ENCODE measurements at places on chromosomes 13 and 19.

- no peak for DNase-seq
These were observed 73.9 kb upstream of the SLC10A2 start for GRCh38 chr13:103140001-103140671.

GRCh38 chr19:15253513-15253912 lies 21.3 kb upstream of the EPHX3 start:
- no peak for DNase-seq

- DNase-seq = no peak
These were observed 36.8 kb upstream of the TM9SF2 start for GRCh38 chr13:99464441-99464949.

DNA sequence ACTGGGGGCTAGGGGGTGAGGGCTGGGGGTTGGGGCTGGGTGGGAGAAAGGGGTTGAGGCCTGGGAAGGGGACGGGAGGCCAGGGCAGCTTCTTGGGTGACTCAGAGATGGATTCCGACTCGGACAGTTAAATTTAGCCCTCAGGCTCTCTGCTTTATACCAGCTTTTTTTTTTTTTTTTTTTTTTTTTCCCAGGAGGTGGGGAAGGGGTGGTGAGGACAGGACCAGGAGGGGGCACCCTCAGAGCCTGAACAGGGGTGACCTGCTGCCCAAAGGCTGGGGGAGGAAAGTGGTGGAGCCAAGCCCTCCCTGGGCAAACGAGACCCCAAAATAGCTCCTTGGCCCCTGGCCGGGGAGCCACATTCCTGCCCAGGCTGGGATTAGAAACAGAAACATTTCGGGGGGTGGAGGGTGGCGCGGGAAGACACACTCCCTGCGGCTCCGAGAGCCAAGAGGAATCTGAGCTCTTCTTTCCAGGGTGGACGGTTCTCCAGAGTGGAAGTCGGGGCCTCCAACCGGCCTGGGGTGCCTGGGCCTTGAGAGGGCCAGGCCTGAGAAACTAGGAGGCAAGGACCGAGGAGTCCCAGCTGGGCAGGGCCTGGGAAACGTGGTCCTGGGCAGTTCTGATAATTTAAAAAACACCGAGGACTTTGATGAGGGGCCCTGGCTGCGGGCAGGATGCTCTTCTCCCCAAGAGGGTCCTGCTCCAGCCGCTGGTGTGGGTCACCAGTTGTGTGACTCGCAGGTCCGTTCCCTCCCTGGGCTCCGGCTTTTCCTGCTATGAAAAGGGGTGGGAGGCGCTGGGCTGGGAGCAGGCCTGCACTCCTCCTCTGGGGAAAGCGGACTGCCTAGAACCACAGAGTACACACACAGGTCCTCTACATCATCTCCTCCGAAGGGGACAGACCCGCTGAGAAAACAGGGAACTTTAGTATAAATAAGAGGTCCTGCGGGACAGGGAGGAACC lies 813 bp upstream of the DMPK start:
- no peak for DNase-seq
